H4 (cell line): ENCODE measurements at places on chromosomes 6 and 20.
A peak's percentile ranks its signal among the peaks of the same experiment; 100 is the strongest.

DNA sequence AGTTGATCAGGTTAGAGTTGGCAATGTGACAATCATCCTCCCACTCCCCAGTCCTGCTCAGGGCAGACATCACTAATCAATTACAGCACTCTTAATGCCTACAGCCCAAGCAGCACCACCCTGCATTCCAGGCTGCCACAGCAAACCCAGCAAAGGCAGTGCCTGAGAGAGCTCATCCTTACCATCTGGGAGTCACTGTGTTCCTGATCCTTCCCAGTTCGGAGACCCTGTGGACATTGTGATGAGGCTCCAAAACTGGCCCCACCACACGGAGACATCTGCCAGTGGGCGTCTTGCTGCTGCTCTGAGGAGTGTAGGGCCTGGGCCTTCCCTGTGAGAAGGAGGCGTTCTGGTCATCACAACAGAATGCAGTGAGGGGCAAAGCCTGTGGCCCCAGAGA, 216.5 kb upstream of the CST7 start:
- no peak for DNase-seq

- DNase-seq: no peak
Observed at GRCh38 chr20:26207237-26207966, 510.7 kb upstream of the ZNF337 start.

GRCh38 chr20:13554706-13555105, 84.0 kb downstream of the TASP1 start:
- DNase-seq: no peak

- no peak for DNase-seq
Observed at GRCh38 chr6:137699031-137699683, 167.9 kb upstream of the TNFAIP3 start.

GRCh38 chr6:166621114-166621540, 5.9 kb downstream of the RPS6KA2 start:
- DNase-seq: no peak

DNA sequence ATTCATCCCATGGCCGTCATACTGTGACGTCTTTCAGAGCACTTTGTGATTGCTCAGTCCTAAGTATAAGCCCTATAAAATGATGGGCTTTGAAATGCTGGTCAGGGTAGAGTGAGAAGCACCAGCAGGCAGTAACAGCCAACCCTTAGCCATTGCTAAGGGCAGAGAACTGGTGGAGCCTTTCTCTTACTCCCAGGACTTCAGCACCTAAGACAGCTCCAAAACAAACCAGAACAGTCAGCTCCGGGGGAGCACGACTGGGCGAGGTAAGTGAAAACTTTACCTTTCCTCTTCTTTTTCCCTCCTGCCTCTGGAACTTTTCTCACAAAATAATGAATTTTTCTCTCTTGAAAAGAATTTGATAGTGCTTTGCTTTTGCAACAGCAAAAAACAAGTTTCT, at the start of gene VIP:
VIP (plus strand) TSS at position 104 of the 400 bp plus-strand sequence. CDS start 1,381 bp downstream, outside the sequence.
- no peak for DNase-seq

- DNase-seq: no peak
Observed at GRCh38 chr6:1850840-1851157, 241.1 kb downstream of the FOXC1 start.

- no peak for DNase-seq
Observed at GRCh38 chr20:44247586-44248409, 690 bp downstream of the GDAP1L1 start.

DNA sequence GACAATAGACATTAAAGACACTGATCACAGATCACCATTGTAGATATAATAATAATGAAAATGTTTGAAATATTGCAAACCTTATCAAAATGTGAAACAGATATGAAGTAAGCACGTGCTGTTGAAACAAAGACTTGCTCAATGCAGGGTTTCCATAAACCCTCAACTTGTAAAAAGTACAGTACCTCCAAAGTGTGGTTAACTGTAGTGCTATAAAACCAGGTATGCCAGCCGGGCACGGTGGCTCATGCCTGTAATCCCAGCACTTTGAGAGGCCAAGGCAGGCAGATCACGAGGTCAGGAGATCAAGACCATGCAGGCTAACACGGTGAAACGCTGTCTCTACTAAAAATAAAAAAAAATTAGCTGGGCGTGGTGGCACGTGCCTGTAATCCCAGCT, 96.6 kb downstream of the ZFAND3 start:
- DNase-seq: no peak

DNA sequence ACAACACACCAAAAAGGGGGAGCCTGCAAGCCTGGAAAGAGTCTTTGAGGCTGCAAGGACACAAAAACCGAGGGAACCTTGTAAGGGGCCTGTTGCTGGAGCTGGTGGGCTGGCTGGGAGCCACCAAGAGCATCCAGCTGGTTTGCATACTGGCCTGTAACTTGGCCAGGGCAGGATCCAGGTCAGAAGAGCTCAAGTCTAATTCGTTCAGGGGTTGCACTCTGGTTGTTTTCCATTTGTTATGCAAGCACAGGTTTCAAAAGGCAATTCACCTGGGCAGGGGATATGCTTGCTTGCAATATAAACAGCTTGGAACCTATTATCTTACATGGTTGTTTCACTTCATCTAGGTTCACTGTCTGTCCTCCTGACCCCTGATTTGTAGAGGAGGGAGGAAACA, 98.3 kb upstream of the GCM1 start:
- DNase-seq: no peak

GRCh38 chr6:72944660-72945059, 280.6 kb downstream of the KHDC1L start:
- DNase-seq: no peak

DNA sequence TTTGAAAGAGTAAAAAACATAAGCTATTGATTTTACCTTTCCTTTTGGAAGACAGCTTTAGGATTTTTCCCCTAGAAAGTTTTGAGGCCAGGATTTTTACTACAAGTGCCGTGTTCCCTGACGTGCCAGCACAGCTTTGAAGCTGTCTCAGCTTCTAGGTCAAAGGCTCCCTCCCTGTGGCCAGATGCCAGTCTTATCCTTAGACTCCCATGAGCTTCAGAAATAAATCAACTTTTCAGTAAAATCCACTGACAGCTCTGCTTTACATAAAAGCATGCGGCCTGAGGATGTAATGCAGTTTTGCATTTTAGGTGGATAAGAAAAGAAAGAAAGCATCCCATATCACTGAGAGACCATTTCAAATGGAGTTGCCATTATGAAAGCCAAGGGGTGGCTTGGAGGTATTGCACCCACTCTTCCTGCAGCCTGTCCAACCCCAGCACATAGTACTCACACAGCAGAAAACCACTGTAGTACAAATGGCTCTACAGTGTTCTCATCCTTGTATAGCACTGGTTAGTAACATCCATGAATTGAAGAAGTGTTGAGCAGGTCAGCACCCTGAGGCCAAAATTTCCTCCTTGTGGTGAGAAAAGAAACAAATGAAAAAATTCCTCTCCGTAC, 15.2 kb upstream of the ATXN1 start:
- peak; percentile 33 for DNase-seq

DNA sequence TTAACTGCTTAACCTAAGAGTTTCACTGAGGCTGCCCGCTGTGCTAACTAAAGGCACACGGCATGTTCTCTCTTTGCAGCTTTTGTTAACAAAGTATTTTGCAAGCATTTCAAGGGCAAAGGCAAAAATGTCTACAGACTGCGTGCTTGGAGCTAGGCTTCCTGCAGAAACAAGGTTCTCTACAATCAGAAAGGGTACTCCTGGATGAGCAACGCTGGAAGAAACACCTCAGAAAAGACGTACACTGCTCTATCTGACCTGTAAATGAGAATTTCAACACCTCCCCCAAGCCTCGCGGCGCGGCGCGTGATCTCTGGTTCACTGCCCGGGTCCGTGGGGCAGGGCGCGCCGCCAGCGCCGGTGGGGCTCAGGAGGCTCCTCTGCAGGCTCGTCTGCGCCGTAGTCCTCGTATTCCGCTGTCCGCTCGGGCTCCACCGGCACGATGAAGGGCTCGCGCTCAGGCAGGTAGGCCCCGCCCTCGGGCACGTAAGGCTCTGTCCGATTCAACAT, 120.9 kb downstream of the COL12A1 start:
- DNase-seq: no peak

GRCh38 chr6:53888931-53889330, 94.1 kb downstream of the LRRC1 start:
- DNase-seq: no peak

GRCh38 chr20:13687815-13688214, 49.1 kb upstream of the TASP1 start:
- no peak for DNase-seq

DNA sequence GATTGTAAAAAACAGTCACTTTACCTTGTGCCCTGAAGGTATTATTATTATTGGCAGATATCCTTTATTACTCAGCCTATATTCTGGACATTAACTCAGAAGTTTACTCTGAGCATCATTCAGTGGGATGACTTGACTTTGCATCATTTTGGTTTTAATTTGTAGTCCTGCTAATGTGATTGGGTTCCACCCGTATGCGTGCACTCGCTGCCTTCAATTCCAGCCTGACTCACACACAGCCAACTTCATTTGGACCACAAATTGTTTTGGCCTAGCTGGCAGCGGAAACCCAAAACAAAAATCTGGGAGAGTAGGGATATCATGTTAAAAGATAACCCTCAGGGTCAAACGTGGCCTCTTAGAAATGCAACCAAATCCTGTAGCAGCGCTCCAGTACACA, 704.4 kb upstream of the SLC35B3 start:
- peak; percentile 81 for DNase-seq

DNA sequence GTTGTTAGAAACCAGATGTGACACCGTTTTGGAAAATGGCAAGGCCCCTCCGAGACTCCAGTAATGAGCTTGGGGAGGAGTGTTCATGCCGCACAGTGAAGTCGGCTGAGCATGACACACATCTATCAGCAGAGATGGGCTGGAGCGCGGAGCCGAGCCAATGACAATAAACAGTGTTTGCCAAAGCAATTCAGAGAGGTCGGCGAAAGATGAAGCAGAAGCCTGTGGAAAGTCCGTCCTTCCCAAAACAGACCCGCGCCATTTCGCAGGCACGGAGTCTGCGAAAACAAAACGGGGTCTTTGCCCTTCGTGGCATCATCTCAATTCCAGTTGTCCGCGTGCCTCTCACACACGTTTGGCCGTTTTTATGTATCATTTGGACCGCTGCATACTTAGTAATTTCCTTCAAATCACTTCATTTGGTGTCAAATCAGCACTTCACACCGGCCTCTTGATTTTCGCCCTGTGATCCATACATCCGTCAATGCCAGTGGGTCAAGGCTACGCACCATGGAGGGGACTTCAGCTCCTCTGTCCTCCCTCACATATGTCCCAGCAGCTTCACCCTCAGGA, 71.3 kb downstream of the SULF2 start:
- no peak for DNase-seq
